ENCODE measurements at places on chromosomes 3 and 15.

GRCh38 chr15:101029971-101030661 is 111.0 kb downstream of the LRRK1 start:
- DNase-seq: no peak

DNA sequence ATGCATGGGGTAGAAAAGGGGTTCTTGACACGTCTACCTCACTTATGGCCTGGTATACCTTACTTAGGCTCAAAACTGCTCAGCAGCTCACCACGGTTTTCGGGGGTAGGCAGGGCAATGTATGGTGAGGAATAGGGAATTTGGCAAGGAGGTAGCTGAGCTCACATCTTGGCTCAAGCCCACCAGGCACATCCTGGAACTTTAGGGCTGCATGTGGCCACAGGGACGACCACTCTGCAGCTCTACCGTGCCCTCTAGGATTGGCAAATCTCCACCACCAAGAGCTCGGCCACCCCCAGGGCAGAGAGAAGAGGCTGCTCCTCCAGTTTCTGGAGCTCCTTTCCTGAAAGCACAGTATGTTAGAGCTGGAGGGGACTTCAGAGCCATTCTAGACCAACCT is 69.7 kb downstream of the MRPL46 start:
- DNase-seq: no peak

GRCh38 chr15:83107841-83108181 is 366 bp downstream of the TM6SF1 start:
- no peak for DNase-seq

DNA sequence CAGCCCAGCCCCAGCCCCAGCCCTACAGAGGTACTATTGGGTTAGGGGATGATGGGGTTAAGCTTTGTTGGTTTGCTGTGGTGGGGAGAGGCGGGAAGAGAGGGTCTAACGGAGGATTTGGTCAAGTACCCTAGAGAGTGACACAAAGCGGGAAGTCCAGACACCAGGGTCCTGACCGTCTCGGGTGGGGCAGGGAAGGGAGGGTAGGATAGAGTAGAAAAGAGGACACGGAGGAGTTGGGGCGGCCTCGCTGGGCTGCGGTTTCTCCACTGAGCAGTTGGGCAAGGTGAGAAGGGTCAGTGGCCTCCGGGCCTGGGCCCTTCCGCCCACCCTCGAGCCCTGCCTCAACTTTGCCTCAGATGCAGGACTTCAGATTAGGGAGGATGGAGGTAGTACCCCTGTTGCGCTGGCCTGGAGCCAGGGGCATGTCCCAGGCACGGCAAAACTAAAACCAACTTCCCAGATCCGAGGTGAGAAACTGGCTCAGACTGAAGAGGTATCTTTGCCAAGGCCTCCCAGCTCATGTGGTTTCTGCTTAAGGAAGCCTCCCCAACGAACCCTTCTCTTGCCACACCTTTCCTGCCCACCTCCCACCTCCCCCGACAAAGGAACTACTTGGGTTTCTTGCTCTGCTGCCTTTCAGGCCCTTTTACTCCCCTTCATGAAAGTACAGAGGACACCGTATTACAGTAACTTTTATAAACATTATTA is 551 bp downstream of the PML start:
- no peak for DNase-seq

GRCh38 chr3:47151836-47152235 is 12.1 kb downstream of the SETD2 start:
- DNase-seq: no peak

DNA sequence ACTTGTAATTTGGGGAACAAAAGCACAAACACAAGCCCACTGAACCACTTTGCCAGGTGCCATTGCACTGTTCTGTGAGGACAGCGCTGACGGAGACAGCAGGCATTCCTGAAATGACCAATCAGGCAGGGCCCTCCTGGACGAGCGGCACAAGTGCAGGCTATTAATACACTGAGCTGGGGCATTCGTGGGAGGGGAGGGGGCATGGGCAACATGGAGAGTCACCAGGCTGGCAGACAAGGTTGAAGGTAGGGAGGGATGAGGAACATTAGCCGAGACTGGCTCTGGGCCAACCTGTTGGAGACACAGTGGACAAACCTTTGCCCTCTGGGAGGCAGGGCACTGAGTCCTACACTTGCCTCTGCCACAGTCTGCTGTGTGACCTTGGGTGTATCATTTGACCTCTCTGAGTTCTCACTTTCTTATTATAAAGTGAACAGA is 45.6 kb downstream of the NOX5 start:
- no peak for DNase-seq

- DNase-seq: no peak
These were observed 261.5 kb upstream of the TPM1 start for GRCh38 chr15:62781081-62781497.

DNA sequence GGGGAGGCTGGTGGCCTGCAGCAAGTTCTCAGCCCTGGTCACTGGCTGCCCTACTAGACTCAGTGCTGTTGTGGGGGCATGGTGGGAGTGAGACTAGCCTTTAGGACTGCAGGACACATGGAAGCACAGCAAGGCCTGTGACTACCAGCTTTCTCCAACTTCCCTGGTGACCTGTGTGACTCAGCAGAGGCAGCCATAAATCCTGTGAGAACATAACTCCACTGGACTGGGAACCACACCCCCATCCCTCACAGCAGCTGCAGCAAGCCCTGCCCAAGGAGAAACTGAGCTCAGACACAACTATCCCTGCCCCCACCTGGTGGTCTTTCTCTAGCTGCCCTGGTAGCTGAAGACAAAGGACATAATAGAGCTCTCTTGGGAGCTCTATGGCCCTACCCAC is 111.3 kb downstream of the DCLK3 start:
- no peak for DNase-seq

GRCh38 chr15:25136119-25136518 is 181.3 kb downstream of the SNRPN start:
- no peak for DNase-seq

GRCh38 chr3:9373465-9373864 is 10.6 kb downstream of the THUMPD3 start:
- no peak for DNase-seq

GRCh38 chr3:72492240-72492639 is 356.0 kb downstream of the SHQ1 start:
- no peak for DNase-seq
